ENCODE measurements at places on chromosomes 2 and 18.

- no peak for DNase-seq
Measured at GRCh38 chr2:98807221-98807620, 76.3 kb upstream of the MGAT4A start.

DNA sequence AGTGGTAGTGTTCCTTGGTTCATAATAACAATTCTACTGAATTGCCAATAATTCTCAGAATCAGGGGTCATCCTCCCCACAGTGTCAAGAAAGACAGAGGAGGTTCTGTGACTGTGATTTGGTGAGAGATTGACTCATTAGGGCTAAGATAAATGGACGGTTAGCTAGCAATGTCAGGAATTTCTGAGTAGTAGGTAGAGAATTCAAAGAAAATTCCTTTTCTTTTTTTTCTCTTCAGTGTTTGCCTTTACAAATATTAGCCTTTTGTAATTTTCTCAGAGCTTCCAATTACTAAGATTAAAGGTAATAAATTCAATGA is 16.8 kb upstream of the CRIM1 start:
- no peak for DNase-seq

DNA sequence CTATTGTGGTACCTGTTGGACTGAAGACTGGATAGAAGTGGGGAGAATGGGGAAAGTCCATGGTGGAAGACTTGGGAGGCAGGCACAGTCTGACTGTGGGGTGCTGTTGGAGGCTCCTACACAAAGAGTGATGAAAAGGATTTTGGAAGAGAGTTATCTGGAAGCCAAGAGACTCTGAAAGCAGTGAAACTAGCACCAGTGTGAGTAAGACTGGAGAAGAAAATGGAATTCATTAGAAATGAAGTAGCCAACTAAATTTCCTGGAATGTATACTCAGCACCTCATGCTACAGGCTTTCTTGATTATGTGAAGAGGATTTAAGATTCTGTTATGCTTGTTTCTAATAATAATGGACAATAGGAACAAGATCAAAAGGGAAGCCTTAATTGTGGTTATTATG is 27.7 kb downstream of the ELP2 start:
- no peak for DNase-seq

GRCh38 chr2:25992556-25992955 is 10.3 kb upstream of the KIF3C start:
- no peak for DNase-seq

- DNase-seq, result no peak
Measured at GRCh38 chr18:1658908-1659566, 754.4 kb downstream of the ADCYAP1 start.

- no peak for DNase-seq
Measured at GRCh38 chr2:20577495-20578235, 73.2 kb downstream of the HS1BP3 start.

GRCh38 chr2:31205186-31205585 is 12.1 kb downstream of the CAPN14 start:
- no peak for DNase-seq

GRCh38 chr18:56461151-56461550 is 177.2 kb downstream of the TXNL1 start:
- no peak for DNase-seq

GRCh38 chr2:15607709-15608391 is 16.2 kb downstream of the DDX1 start:
- no peak for DNase-seq

DNA sequence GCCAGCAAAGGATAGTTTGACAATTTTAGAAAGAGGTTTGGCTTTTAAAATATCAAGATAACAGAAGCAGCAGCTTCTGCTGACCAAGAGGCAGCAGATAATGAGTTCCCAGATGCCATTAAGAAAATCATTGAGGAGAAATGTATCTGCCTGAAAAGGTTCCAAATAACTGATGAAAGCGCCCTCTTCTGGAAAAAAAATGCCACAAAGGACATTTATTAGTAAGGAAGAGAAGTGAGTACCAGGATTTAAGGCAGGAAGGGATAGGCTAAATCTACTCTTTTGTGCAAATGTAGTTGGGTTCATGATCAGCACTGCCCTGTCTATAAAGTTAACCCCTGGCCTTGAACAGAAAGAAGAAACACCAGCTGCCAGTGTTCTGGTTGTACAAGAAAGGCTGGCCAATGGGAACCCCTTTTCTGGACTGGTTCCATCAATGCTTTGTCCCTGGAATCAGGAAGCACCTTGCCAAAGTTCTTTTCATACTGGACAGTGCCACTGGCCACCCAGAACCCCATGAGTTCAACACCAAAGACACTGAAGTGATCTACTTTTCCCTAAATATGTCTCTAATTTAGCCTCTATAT is 40.6 kb downstream of the DHX57 start:
- DNase-seq, result no peak

DNA sequence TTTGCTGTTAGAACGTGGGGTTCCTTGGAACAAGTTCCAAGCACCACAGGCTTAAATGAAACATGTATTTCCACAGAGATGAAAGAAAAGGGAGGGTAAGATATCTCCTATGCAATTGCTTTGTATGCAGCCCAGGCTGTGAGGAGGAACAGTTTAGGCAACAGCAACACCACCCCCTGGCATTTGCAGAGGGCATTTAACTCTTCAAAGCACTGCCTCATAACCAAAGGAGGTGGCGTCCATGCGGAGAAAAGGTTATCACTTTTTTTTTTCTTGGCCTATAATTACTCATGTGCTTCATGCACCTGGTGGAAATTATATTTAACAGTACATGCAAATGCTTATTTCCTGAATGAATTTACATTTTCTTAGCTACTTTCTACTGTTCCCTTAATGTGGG is 286.0 kb downstream of the LPIN1 start:
- no peak for DNase-seq

DNA sequence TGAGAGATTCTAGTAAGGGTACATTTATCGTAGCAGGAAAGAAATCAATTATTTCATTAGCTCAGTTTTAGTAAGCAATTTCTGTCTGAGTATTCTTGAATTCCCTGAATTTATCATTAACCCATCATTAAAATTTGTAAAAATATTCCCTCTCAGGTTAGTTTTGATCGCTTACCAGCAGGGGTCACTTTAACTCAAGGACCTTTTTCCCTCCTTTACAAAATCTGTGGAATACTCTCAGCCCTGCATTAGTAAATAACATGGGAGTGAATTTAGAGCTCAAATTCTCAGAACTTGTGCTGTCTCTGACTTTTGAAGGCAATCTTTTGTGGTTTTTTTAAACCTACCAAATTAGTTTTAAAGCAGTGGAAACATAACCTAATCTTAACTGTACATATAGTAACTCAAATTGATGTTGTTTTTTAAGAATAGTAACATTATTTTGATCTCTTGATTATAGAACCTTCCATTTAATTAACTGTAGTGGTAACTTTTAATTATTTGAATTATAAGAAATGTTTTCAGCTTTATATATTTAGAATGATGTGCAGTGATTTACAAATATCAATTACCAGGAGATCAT is 97.2 kb downstream of the AGPS start:
- DNase-seq, result no peak

DNA sequence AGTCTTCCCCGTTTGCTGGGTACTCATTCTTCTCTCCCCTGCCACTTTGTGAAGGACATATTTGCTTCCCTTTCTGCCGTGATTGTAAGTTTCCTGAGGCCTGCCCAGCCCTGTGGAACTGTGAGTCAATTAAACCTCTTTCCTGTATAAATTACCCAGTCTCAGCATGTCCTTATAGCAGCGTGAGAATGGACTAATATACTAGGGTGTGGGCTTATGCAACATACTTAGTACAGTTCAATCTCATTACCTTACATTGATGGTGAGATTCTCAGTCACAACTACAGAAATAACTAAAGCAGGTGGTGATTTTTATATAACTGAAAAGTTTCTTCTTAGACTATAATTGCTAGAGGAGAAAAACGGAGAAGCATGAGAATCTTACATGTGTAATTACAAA is 237.9 kb upstream of the MMADHC start:
- no peak for DNase-seq

DNA sequence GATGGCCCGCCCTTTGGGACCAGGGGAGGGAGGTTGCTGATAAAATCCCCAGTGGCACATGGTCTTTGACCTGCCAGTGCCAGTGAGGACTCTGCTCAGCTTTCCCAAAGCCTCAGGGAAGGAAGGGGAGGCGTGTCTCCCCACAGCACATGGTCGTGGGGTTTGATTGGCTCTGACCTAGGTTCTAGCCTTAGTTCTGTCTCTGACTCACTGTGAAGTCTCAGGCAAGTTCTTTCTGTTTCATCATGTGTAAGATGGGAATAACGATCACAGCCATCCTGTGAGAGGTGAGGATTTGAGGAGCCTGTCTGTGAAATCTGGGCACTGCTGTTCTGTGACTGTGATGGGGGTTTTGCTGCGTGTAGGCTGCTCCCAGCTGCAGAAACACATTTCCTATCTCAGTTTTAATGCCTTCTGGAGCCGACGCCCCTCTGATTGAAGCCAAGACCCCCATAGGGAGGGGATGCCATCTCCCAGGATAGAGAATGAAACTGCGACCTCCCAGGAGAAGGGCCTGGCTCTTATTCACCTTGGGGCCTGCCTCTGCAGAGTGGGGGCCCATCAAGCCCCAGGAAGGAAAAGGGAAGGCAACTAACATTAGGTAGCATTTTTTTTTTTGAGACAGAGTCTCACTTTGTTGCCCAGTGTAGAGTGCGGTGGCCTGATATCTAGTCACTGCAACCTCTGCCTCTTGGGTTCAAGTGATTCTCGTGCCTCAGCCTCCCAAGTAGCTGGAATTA is 84.0 kb downstream of the DDX1 start:
- no peak for DNase-seq

DNA sequence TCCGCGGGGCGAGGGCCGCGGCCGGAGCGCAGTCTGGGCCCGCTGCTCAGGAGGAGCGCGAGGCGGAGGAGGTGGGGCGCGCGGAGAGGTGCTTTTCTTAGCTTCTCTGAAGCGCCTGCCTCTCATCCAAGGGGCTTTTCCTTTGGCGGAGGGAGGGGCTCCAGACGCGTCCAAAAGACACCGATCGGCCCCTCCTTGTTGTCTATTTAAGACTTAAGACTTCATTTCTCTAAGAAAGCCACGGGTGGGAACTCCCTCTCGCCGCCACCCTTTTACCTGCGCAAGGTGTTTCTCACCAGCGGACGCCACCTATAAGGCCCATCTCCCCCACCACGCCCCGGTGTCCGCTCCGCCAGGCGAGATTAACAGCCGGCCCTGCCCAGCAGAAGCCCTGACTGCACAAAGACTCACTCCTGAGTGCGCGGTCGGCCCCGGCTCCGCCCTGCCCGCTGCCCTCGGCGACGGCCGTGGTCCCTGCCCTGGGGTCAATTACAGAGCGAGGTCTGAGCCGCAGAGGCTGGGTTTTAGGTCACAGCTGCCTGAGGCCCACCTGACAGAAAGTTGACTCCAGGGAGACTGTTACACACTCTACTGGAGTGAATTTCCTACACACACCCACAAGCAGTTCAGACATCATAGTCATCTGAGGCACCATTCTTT is at the start of gene DSC2:
DSC2 (minus strand) TSS at position 397 of the 660 bp plus-strand sequence. CDS start 450 bp downstream, outside the sequence.
- no peak for DNase-seq

- DNase-seq, result no peak
Measured at GRCh38 chr2:148828941-148829340, 46.1 kb upstream of the KIF5C start.

GRCh38 chr2:7691961-7692656 is 774.9 kb downstream of the RNF144A start:
- DNase-seq, result no peak

DNA sequence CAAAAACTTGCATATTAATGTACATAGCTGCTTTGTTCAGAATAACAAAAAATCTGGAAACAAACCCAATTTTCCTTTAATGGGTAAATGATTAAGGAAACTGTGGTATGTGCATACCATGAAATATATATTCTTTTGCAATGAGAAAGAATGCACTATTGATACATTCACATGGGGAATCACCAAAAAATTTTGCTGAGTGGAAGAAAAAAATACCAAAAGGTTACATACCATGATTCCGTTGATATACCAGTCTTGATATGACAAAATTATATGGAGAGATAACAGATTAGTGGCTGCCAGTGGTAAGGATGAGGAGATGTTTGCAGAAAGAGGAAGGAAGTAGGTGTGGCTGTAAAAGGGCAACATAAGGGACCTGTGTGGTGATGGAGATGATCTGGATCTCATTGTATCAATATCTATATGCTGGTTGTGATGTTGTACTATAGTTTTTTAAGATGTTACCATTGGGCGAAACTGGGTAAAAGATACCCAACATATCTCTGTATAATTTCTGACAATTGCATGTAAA is 54.6 kb upstream of the BCL2L11 start:
- no peak for DNase-seq

DNA sequence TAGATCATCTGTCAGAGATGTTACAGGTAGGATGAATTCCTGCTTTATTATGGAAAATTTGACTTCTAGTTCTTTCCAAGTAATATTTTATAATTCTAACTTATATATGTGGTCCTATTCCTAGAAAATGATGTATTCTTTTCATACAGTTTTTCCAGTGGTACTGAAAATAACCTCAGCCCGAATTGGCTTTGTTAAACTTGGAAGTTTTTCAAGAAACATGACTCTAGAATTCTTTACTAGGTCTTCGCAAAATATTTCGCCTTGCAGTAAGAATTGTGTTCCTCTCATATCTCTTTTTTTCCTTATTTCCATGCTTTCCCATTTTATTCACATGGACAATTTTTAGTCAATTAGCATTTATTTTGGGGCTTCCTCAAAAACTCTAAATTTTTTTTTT is 60.5 kb downstream of the BMPR2 start:
- DNase-seq, result no peak

DNA sequence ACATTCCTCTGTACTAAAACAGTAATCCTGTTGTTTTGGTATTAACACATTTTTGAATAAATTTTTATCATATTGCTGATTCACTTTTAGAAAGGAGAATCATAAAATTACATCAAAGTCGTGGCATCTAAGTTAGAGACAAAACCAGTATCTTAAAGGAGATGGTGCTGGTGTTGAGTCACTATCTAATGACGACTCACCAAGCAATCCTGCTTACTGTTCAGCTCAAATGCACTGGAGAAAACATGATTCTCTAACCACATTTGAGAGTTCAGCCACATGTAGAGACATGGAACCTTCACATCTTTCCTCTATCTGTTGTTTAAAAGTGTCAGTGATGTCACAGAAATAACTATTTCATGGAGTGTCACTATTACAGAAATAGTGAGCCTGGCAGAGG is 473.8 kb downstream of the TGIF1 start:
- DNase-seq, result no peak

GRCh38 chr2:162925595-162925994 is 87.0 kb upstream of the KCNH7 start:
- DNase-seq, result no peak

DNA sequence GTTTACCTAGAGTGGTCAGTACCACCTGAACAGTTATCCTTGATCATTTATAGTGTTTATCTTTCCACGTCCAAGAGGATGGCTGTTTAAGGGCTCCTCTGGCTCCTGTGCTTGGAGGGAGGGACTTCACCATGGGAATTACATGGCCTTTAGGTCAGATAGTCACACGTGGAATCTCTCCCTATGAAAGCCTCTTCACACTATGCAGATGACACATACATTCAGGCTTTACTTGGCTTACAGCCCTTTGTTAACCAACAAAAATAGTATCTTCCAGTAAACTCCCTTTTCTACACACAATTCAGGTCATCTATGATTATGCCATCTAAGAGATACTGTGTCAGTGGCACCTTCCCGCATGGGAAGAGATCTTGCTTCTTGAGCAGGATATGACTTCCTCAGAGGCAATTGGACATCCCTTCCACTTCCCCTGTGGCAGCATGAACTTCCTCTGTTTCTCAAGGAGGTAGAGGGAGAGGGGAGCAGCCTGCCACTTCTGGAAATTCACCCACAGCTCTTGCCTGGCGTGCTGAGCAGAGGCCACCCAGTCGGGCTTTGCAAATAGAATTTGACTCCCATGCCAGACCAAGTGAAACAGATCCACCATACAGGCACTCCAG is 53.5 kb downstream of the COLEC12 start:
- no peak for DNase-seq

GRCh38 chr18:9173770-9174233 is 37.2 kb downstream of the ANKRD12 start:
- DNase-seq, result no peak

Measured in stimulated activated CD8-positive, alpha-beta memory T cell treated with anti-CD3 and anti-CD28 coated beads, Interleukin-4, amount 100 ng/mL, for 1 hour (primary cell).